Activated CD4-positive, alpha-beta T cell treated with anti-CD3 and anti-CD28 coated beads, Interleukin-2, amount 50 U/mL, for 24 hours (primary cell): ENCODE measurements at places on chromosomes 7 and 10.

DNA sequence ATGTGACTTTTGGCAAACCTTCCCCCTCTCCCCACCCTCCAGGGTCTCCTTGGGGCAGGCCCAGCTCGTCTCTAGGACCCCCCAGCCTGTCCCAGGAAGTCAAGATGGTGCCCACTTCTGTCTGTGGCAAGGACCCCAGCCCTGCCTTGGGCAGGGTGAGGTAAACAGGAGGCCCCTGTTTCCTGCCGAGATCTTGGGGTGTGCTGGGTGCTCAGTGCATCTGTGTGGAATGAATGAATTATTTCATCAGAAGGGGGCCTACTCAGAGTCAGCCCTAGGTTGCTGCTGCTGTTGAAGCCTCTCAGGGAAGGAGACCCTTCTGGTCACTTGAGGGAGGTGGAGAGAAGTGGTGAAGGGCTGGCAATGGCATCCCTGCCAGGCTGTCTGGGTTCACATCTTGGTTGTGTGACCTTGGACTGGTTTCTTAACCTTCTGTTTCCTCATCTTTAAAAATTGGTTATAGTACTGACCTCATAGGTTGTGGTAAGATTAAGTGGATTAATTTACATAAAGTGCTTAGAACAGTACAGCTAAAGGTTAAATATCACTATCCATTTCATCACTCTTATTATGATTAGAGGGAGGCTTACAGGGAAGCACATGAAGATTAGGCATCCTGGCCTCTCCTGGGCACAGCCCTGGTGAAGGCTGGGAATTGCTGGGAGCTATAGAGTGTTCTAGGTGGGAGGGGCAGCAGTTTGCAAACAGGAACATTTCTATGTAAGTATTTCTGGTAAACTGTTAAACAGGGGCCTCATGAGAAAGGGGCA is 67.7 kb downstream of the ZMIZ1 start:
- no peak for DNase-seq

GRCh38 chr10:110003524-110003885 is 4.3 kb upstream of the ADD3 start:
- DNase-seq, result no peak

DNA sequence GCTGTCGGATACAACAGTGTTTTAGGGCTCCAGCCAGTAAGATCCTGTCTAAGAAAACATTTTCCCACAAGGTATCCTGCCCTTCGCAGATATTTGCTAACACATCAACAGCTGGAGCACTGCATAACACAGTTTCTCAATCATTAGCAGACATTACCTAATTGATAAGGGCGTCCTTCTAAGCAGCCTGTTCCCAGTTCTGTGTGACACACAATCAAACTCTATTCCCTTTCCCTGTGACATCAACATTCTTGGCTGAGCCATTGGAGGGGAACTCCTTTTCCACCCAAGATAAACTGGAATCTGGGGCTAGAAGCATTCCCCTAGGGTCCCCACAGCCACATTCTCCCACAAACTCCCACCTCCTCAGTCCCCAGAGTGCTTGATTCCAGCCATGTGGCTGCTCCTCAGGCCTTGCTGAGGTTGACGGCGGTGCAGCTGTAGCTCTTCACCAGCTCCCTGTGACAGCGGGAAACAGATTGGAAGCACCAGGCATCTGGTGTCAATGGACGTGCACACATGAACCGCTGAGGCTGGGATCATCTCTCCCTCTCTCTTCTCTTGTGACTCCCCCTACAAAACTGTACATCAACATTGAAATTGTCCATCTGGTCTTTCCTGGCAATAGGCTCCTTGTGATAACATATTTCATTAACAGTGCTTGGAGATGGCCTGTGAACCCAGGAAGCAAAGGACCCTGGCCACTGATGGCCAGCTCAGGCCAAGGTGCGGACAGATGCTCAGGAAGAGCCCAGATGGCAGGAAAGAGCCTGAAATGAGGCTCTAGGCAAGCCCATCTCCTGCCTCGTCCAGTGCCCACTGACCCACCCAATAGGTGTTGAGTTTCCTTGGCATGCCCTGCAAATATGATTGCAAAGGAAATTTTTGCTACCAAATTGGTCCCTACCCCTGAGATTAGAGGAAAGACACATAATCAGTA is 131.1 kb upstream of the TBX20 start:
- DNase-seq, result no peak

GRCh38 chr7:5477723-5478531 is 54.3 kb upstream of the TNRC18 start:
- DNase-seq, result no peak

GRCh38 chr7:29330136-29330535 is 135.6 kb downstream of the CHN2 start:
- DNase-seq, result no peak

DNA sequence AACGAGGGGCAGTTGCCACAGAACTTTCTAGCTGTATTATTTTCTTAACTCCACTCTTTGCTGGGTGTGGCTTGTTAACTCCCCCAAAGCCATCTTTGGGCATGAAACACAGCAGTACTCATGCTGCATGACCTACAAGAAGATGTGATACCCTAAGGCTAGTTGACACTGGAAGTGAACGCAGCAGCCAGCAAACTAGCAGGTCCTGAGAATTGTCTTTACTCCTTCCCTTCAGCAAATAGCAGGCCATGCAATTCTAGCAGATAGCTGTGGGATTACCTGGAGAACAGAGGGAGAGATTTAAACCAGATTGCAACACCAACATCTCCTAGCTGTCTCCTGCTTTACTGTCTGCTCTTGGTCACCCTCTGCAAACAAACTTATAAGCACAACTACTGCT is 688.0 kb upstream of the ZWINT start:
- DNase-seq, result no peak
